NCI-H1436 treated with DMSO at 0.1 percent for 48 hours (cell line): ENCODE measurements at places on chromosomes 2 and 18.

DNA sequence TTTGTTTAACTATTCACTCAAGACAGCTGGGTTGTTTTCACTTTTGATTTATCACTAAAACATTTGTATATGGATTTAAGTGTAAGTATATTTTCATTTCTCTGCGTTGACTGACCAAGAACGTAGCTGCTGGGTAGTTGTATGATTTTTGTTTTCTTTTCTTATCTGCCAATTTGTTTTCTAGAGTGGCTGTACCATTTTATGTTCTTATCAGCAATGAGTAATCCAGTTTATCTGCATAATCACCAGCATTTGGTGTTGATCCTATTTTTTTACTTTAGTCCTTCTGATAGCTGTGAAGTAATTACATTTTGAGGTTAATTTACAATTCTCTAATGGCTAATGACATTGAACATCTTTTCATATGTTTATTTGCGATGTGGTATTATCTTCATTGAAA, 1178.4 kb upstream of the TMEFF2 start:
- no peak for DNase-seq

DNA sequence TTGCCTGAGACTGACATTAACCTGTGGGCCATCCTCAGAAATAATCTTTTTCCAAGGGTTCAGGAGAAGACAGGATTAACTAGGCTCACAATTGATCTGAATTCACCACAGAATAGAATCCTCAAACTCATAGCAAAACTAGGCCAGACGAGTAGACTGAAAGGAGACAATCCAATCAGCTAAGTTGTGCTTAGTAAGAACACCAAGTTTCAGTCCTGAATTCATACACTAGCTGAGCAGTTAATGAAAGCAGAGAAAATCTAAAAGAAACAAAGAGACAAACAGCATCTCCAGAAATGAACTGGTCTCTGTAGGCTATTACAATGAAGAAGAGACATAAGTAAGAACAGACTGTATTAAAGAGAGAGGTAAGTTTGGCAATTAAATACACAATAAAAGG, 89.5 kb downstream of the GORASP2 start:
- DNase-seq = no peak

GRCh38 chr18:50697509-50697908, 122.3 kb downstream of the MRO start:
- DNase-seq = no peak

- DNase-seq = no peak
Observed at GRCh38 chr2:43592443-43592842, 3.4 kb downstream of the THADA start.

DNA sequence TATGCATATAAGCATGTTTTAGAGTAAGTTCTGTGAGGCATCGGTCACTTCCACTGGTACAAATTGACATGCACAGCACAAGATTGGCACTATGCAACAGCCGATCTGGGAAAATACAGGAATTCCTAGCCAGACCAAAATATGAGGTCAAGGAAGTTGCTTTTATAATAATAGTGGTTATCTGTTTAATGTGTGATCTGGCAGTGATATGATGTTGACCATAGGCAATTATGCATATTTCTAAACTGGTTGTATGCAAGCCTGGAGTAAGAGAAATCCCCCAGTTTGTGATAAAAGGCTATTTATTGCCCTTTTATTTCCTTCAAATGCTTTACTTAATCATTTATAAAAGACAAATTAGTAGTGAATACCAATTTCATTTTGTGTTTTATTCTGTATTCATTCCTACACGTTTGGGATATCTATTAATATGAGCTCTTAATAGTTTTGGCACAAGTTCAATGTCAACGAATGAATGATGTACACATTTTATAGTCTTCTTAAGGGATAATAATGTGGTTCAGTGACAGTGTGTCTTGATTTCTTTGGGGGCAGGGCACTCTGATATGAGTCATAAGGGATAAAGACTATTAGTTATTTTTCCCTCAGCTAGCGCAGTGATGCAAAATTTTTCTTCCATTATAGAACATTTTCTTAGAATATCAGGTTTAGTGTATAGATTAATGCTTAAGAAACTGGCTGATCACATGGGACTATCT, 34.7 kb upstream of the ZEB2 start:
- no peak for DNase-seq

DNA sequence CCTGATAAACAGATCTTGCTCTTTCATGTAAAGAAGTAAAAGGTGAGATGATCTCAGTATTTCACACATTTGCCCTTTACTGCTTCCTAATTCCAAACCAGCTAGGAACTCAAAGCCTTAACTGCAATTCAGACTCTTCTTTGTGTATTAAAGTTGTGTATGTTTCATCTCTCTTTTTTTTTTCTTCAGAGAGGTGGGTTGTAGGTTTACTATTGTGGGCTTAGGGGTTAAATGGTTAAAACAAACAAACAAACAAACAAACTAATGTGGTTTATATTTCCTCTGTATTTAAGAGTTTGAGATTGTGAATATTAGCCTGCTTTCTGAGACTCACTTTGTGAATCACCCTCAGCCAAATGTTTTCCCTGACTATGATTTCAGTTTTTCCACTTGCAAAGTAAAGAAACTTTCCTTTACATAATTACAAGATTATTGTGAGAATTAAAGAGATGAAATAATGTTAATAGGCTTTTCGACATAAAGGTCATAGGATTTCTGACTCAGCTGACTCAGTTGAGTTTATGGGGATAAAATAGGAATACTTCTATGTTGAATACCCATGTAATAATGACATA, 2.8 kb downstream of the GULP1 start:
- DNase-seq = no peak

- no peak for DNase-seq
Observed at GRCh38 chr2:111053825-111054515, 66.7 kb upstream of the BCL2L11 start.

DNA sequence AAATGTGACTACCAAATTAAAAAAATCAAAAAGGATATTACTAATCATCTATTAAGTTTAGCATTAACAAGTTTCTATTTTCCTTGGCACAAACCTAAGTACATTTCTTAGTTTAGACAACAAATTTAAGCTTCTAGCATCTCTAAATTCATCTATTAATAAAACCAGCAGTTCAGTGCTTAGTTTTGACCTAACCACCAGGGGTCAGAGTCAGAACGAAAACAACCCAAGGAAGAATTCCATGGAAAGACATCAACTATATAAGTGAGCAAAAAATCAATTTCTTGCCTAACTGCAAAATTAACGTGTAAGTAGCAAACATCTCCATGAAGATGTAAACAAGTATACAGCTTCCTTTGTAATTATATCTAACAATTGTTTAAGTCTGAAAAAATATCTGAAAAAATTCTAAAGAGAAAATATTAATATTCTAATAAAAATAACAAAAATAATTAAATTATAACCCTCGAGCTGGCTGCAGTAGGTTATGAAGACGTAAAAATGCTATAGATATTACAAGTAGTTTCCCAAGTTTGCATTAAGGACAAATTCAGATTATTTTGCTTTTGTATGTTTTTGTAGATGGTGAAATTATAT, 83.7 kb downstream of the CERKL start:
- DNase-seq = peak; percentile 44
